OCI-M1 (cell line): ENCODE measurements at places on chromosomes 7 and 10.

- DNase-seq: no peak
These were observed 30.2 kb downstream of the PLCE1 start for GRCh38 chr10:94023906-94024305.

GRCh38 chr10:53387562-53387961 is 615.0 kb upstream of the MBL2 start:
- no peak for DNase-seq

GRCh38 chr7:127383123-127383835 is 9.2 kb downstream of the ZNF800 start:
- DNase-seq: peak; percentile 64

DNA sequence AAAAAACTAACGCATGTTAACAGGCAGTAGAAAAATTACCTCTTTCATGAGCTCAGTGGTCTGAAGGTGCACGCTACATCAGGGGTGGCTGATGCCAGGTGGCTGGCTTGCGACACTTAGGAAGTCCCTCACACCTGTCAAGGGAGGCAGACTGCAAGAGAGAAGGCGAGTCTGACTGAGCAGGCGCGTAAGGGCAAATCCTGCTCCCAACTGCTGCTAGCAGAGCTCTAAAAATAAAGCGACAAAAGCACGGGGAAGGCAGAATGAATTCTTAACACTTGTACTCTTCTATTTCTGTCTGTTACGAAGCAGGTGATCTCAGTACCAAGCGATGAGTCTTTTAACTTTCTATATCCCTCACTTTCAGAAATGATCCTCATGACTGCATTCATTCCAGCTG is 33.1 kb downstream of the CACNA2D1 start:
- DNase-seq: no peak

GRCh38 chr10:91540733-91541132 is 92.1 kb downstream of the PPP1R3C start:
- no peak for DNase-seq

- no peak for DNase-seq
These were observed 62.1 kb downstream of the TCERG1L start for GRCh38 chr10:131249238-131249954.

DNA sequence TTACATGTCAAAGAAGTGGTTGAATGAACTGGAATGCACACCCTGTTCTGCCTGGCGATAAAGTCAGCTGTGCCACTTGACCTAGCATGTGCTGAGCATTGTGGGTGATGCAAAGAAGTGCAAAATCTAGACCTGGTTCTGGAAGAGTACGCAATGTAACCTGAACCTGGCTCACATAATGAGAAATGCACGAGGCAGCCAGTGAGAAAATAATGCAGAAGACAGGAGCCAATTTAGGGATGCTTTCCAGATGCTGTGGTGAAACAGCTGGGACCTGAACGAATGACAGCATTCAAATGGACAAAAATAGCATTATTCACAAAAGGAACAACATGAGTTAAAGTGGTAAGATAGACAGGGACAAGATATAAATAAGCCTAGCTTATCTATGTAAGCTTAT is 402.6 kb downstream of the SORCS1 start:
- DNase-seq: no peak

DNA sequence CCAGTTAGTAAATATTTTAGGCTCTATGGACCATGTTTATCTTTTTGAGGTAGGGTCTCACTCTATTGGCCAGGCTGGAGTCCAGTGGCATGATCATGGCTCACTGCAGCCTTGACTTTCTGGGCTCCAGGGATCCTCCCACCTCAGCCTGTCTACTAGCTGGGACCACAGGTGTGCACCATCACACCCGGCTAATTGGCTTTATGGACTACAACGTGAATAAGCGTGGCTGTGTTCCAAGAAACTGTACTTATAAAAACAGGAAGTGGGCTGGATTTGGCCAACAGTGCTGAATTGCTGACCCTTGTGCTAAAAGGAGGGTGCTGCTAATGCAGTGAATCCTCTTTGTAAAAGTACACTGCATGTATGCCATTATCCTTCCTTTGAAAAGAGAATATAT is 111.7 kb upstream of the CDK13 start:
- DNase-seq: peak; percentile 67

- DNase-seq: peak; percentile 28
These were observed 557.5 kb downstream of the SH2D4B start for GRCh38 chr10:81095238-81095637.

DNA sequence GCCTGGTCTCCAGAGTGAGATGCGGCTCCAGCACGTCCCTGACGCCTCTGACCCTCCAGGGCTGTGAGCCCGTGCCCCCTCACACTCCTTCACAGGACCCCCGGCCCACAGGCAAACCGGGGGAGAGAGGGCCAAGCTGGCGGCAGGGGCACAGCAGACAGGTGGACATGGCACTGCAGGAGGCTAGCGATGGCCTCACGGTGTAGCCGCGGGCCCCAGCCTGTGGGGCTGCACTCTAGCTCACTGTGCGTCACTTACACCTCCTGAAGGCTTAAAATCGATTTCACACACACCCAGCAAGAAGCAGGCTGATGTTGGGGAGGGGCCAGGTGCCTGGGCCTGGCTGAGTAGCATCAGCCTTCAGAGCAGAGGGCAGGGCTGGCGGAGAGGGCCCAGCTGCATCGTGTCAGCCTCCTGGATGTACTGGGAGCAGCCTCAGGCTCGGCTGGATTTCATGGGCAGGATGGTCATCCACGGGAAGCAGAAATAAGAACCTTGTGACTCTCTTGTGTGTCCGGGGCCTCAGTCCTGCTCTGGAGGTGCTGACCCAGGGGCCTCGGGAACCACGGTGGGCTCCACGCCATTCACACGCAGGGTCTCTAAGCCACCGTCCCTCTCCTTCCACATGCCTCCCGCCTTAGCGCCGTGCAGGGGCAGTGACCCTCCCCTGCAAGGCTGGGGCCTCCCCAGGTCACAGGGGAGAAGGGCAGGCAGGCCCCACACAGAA is 19.4 kb upstream of the KNDC1 start:
- DNase-seq: no peak

DNA sequence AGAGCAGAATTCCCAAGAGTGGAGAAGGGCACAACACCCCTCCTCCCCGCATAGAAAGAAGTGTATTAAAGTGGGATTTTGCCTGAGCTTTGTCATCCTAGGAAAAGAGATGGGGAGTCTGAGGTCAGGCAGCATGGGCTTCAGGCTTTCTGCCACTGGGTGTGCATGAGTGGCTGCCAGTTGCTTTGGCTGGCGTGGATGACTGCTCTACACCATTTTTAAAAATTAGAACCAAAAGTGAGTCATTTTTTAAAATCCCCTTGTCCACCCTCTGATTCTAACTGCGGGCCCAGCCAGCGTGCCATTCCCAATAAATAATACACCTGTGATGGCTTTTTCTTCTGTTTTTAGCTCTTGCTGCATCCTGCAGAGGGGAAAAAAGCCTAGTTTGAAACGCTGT is 13.4 kb downstream of the SLC29A3 start:
- DNase-seq: no peak

DNA sequence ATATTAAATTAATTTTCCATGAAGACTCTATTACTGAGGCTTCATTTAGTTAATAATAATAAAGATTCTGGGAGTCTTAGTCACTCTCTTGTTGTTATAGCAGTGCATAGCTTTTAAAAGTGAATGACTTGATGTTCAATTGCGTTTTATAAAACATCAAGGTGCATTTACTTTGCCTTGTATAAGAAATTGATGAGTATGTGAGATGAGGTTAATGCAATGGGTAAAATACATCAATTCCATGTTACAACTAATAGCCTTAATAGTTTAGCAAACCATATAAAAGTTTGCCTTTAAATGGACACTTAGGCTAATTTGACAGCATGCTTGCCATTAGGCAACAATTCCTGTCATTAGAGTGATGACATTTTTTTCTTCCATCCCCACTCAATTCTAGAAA is 173.6 kb upstream of the TEX47 start:
- no peak for DNase-seq

GRCh38 chr10:120734483-120735078 is 116.6 kb upstream of the WDR11 start:
- DNase-seq: no peak

DNA sequence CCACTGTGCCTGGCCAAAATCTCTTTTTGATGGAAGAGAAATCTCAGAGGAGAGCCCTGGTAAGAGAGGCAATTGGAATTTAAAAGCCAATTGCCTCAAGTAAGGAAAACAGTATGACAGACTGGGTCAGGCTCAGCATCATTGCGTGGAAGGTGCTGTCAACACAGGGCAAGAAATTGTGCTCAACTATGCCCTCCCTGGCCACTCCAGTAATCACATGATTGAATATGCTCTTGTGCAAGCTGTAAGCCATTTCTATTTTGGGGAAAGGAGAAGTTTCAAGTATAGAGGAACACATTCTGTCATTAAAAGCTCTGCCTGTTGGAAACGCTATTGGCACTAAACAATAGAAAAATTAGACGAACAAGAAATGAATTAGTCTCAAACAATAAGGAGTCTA is 1127.7 kb downstream of the REEP3 start:
- DNase-seq: peak; percentile 94

DNA sequence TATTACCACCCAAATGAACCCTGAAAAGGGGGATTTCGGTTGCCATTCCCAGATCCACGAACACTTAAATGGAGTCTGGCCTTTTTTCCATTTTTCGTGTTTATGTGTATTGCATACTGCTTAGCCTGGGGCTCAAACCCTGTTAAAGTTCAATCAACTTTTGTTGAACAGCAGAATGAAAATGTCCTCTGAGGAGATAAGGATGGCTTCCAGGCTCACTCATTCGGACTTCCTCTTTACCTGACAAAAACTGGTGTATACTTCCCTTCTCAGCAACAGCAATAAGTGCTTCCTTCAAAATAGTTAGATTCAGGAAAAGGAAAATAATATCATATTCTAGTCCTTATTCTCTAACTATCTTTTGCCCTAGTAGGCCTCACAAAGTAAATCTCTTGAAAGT is 61.1 kb upstream of the ARID5B start:
- DNase-seq: peak; percentile 70

DNA sequence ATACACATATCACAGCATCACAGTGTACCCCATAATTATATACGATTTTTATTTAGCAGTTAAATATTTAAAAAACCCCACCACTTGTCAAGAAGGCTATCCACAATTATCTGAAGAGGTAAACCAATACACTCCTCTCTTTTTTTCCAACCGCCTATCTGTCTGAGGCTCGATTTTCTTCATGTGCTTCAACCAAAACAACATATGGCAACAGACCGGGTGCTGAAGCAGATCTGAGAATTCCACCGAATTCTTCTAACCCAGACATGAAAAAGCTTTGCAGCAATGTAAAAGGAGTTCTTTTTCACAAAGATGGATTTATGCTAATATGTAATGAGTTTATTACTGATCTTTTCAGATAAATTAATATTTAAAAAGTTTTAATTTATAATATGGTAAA is 132.4 kb upstream of the RHEB start:
- no peak for DNase-seq

DNA sequence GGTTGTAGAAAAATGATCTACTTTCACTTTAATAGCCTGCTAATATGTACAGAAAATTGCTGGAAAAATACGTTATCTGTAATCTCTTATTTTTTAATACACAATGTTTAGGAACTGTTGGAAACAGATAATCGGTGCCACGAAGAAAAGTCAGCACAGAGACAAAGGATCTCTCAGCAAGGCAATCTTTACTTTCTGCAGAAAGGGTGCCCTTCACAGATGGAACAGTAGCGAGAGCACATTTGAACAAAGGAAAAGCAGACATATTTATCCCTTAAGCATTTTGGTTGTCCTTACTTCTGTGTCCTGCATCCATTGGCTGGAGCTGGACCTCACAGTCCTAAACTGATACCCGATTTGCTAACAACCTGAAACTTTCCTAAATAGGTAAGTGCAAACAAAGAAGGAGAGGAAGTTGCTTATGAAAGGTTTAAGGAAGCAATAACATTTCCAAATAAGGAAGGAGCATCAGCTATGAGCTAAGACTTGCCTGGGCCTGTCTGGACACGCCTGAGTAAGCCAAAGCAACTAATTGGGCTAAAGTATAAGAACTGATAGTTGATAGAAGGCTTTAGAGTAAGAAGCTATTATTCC is 640.0 kb downstream of the SH2D4B start:
- DNase-seq: no peak

GRCh38 chr7:158633055-158633956 is 45.7 kb upstream of the PTPRN2 start:
- DNase-seq: no peak

GRCh38 chr7:4234886-4235285 is 447.2 kb upstream of the FOXK1 start:
- DNase-seq: no peak

DNA sequence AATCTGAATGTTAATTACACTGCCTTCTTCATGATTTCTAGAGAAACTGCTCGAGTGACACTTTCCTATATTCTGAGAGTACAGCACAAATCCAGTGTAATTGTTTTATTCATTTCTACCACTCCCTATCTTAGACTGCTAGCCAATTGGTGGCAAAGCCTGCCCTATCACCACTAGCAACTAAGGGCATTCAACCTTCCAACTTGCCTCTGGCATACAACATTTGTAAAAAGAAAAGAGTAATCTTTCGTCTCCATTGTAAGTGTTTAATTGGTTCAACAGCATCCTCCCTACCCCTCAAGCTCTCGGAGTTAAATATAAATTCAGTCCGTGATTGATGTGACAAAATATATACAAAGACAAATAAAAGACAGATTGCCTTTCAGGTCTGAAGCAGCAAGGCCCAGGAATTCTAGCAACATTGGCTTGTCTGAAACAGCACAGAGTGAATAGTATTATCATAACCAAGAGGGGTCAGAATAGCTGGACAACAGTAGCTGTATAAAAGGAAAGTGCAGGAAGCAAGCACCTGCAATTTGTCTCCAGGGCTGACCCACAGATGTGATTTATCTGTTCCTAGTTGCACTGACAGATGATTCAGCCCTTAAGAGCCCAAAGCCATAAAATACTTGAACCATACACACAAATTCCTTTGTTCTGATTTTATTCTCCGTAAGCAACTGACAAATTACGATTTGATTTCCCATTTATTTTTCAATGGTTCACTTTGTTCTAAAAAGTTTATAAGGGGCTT is 47.6 kb upstream of the ANKRD1 start:
- no peak for DNase-seq

GRCh38 chr7:67595431-67596180 is 599.0 kb downstream of the TYW1 start:
- DNase-seq: no peak

GRCh38 chr7:69868921-69869320 is 270.6 kb downstream of the AUTS2 start:
- peak; percentile 13 for DNase-seq

DNA sequence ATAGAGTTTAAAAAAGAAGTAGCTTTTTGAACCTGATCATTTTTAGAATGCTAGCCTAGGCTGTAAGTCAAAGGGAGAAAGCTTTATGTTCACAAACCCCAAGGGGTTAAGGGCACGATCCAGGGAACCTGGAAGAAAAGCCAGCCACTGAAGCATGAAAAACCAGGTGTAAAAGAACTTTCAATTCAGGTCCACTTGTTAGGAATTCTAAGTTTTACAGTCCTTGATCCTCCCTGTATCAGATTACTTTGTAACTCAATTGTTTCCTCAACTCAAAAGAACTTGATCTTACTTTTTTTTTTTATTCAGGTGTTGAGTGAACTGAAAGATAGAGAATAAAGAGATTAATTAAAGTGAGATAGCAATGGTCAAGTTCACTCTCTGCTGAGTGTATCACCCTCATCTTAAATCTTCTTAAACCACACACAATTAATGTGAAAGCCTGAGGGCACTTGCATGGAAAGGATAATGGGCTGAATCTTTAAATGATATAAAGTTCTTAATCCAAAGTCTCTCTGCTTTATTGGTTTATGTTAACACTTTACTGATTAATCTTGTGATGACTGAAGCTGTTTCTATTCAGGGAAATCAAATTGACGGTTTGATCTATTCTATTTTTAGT is 672.2 kb upstream of the LRRN3 start:
- no peak for DNase-seq
